ENCODE measurements at places on chromosomes 6 and 20.

- no peak for DNase-seq
Observed at GRCh38 chr20:47269309-47270165, 87.0 kb downstream of the ZMYND8 start.

DNA sequence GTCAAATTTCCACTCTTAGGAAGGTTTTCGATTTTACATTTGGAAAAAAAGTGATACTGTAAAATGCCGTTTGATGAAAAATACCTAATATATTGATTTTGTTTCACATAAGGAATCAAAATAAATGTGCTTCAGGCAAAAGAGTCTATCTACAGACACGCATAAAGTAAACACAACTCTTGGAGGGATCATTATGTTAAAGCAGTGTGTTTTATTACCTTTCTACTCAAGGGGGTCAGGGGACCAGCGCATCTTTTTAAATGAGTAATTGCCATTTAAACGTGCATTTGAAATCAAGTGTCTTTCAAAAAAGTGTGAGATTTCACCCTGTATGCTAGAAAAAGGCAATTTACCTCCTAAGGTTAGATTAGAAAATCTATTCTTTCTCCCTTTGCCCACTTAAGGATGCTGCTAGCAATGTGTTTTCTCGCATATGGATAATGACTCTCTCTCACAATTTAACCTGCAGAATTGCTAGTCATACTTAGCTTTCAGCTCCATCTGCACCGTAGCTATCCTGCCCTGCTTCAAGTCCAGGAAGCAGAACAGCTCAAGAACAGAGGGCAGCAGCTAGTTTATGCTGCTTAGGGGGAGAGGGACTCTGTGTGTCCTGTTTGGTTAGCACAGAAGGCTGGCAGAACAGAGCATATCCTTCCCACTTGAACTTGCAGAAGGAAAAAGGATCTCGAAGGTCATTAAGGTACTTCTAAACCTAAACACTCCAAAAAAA lies 35.0 kb downstream of the NKAIN2 start:
- DNase-seq, result no peak

- DNase-seq, result no peak
Observed at GRCh38 chr6:169808608-169808967, 57.2 kb downstream of the ERMARD start.

- DNase-seq, result no peak
Observed at GRCh38 chr6:5753209-5753608, 253.5 kb downstream of the NRN1 start.

- peak; percentile 31 for DNase-seq
Observed at GRCh38 chr6:144660561-144661115, 375.5 kb downstream of the UTRN start.

DNA sequence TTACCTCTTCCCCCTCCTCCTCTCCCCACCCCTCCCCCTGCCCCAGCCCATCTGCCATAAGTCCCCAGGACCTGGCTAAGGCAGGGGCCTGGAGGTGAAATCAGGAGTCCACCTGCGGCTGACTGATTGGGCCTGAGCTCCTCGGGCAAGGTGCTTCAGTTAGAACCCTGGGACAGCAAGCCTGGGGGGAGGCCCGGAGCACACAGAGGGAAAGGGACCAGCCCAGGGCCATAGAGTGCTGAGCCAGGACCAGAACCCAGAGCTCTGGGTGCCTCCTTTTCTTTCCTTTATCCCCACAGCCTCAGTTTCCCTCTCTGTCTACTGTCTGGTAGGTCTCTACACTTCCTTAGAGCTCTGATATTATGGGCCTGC lies 35.7 kb upstream of the VEGFA start:
- no peak for DNase-seq

All from femur (tissue), 1 donor.